Effector CD4-positive, alpha-beta T cell (primary cell): ENCODE measurements at places on chromosomes 4 and X.

- DNase-seq = no peak
Measured at GRCh38 chr4:141860974-141861373, 224.6 kb downstream of the IL15 start.

- no peak for DNase-seq
Measured at GRCh38 chrX:108511721-108512120, 72.1 kb downstream of the COL4A5 start.

DNA sequence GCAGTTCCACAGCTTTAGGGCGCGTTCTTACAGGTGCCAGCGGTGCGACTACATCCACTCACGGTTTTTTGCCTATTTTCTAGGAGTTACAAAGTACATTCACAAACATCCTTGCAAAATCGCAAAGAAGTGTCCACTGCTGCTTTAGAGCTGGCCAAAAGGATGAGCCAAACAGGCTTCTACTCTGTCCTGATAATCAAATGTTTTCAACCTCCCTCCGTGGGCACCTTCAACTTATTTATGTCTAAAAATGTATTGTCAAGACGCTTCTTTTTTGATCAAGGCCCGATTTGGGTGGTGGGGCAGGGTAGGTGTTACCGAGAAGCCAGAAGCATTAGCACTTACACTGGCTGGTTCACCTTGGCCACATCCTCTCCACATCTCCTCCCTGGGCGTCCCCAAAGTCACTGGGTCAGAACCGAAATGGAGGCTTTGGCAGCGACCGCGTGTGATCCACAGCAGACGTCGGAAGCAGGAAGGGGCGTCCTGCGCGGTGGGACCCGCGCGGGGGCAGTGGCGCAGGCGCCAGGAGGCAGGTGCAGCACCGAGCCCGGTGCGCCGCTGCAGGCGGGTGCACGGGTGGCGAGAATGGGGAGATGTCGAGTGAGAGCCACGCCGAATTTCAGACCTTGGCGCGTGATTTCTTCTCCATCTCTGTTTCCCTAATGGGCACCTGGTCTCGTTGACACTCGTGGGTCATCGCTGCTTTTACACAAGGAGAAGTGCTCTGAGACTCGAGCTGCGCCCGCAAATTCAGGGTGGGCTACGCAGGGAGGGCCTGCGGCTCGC is 16.9 kb downstream of the NKX3-2 start:
- DNase-seq = no peak

DNA sequence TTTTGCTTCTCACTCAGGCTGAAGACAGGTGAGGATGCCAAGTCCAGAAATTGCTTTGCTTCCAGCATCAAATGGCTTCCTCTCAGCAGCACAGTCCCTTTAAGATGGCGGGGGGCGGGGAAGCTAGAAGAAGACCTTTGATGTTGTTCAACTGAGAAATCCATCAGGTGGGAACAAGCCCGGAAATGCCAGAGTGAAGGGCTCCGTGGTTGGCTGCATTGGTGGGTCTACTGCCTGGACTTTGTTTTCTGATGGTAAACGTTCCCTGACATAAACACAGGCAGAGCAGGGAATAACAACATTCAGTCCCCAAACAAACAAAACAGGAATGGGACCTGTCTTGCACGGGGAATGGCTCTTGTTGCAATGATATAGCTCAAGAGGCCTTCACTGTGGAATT is 37.3 kb downstream of the APLN start:
- no peak for DNase-seq

DNA sequence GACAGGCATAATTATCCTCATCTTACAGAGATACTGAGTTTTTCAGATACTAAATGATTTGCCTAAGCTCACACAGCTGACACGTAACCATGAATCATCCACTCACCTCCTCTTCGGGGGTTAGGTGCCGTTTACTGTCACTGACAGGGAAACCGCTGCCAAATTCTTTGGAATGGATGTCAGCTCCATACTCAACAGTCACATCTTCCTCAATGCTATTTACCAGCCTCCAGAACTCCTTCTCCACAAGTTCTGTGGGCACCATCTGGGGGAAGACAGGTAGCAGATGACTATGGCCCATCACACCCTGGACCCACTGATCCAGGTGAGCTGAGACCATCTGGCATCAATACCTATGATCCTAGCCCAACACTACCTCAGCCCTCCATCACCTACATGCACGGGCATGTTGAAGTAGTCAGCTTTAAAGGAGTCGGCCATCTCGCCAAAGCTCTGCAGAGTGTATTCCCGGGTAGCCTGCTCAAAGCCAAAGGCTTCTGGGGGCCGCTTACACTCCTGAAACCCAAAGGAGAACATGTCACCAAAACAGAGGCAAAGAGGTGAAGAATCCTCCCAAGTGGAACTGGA is 13.5 kb downstream of the KDM5C start:
- no peak for DNase-seq

DNA sequence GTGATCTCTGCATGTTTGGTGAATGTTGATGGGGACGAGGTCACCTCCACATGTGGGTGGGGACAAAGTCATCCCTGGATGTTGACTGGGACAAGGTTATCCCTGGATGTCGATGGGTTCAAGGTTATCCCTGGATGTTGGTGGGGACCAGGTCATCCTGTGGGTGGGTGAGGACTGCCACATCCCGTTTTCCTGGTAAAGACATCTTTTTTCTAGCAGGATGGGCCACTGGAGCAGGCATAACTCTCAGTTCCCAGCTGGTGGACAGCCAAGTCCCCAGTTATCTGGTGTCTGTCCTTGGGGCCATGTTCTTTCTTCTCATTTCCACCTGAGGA is 28.3 kb upstream of the PLCXD1 start:
- no peak for DNase-seq

DNA sequence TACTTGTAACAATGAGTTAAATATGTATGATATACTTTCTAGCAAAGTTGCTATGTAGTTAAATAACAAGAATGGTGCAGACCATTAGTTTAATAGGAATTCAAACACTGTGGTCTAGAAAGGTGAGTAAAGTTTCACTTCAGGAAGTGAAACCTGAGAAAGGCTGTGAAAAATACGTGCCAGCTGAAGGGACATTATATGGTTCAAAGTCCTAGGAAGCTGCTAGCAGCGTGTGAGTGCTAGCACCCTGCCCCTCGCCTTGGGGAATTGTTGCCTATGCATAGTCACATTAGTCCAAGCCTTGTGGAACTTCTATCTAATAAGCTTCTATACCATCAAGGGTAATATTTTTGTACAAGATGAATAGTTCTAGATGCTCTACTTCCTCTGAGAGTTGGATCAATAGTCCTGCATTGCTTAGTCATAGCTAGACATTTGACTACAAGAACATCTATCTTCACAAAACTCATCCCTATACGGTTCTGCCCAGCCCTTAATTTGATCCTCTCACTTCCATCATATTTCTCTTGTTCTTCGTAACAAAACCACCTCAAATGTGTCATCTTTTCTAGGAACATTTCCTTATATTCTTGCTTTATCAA is 45.8 kb upstream of the ARSJ start:
- no peak for DNase-seq

- DNase-seq = no peak
Measured at GRCh38 chr4:23733476-23733875, 156.4 kb downstream of the PPARGC1A start.

- DNase-seq = no peak
Measured at GRCh38 chr4:113851816-113852215, 90.3 kb upstream of the CAMK2D start.

DNA sequence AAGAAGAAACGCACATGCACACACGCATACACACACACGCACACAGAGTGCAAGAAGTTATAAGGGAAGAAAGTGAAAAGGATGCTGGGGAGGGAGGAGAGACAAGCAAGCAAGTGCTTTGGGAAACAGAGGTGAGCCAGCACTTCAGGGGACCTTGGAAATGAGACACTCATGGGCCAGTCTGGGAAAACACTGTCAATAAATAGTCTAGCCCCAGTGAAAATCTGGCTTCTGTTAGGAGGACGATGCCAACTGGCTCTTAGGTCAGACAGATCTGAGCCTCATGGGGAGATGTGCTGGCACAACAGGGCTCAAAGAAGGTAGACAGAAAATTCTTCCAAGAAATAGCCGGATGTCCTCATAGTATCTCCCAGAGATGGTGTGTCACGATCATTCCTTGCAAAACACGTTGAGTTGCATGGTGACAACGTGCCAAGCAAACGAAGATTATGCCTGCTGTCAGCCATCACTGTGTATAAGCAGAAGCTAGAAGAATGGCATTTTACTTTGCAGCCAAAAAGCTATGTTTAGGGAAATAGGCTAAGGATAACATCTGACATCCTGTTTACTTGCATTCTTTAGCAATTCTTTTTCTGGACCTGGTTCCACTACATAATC is 557 bp upstream of the ARHGEF6 start:
- DNase-seq = no peak

- DNase-seq = no peak
Measured at GRCh38 chr4:19924761-19925160, 326.9 kb upstream of the SLIT2 start.

GRCh38 chr4:173367946-173368345 is 2.8 kb upstream of the SAP30 start:
- DNase-seq = no peak

DNA sequence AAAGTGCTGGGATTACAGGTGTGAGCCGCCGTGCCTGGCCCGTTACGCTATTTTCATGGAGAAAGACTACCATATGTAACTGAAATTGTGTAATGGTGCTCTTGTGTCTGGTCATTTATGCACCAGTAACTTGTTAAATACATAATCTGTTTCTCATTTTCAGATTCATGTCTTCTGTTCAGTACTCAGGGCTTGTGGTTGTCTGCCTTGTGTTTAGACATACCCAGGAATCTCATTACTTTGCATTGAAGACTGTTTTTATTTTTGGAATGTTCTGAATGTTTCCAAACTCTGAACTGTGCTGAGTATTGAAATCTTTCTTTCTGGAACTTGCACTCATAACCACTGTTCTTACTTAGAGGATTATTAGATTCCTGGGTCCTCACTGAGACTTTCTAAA is 52.8 kb downstream of the PDLIM5 start:
- DNase-seq = no peak

GRCh38 chr4:10457255-10457801 is at the start of gene ZNF518B:
ZNF518B (minus strand) TSS chr4:10457426; CDS start chr4:10446328, 11,098 bp downstream.
- peak; percentile 64 for DNase-seq

DNA sequence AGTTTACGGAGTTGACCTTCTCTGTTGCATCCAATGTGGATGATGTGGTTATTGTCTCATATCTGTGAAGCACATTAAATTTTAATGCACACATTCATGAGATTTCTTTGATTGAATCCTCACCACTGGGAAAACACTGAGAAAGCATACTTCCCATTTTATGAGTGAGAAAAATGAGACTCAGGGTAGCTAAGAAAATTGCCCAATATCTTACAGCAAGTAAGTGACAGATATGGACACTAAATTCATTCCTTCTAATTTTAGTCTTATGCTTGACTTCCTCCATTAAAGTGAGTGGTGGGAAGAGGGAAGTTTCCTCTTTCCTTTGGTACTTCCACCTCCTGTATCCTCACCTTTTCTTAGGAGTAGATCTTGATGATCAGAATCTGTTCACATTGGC is 504.8 kb upstream of the BOD1L1 start:
- no peak for DNase-seq

DNA sequence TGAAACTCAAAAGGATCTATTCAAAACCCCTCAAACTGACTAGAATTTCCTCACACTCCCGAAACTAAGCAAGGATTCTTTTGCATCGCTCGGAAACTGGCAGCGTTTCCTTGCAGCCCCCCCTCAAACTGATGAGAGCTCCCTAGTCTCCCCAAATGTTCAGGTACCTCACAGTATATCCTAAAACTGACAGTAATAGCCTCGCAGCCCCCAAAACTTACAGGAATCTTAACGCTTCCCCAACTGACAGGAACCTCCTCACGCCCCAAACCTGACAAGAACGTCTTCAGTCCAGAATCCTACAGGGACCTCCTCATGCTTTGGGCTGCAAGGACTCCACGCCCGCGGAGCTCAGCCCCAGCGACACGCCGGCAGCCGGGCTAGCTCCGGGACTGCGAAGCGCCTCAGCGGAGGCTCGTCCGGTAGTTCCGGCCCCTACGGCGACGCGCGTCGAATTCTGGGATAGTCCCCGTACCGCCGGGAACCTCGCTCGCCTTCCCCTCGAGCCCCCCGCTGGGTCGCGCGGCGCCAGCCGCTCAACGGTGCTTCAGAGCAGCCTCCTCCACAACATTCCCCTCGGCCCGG is 640 bp downstream of the PHF8 start:
- peak; percentile 24 for DNase-seq

GRCh38 chr4:186936496-186937375 is 213.1 kb upstream of the FAT1 start:
- DNase-seq = no peak

DNA sequence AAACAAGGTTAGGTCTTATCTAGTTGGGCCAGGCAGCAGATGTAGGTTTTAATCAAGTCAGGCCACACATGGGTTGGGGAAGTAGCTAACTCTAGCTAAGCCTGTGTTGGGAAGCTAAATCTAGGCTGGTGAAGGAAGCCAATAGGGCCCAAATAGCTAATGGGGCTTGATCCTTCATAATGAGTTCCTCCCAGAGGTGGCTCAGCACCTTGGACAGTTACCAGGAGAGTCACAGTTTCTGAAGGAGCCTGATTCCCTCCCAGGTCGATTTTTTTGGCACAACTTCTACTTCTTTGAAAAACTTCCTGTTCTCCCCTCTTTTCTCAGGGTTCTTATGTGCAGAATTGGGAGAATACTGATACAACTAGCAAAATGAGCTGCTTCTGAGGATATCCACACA is 242.5 kb upstream of the PRPS2 start:
- DNase-seq = no peak

GRCh38 chr4:112511093-112511802 is 4.7 kb downstream of the NEUROG2 start:
- no peak for DNase-seq

DNA sequence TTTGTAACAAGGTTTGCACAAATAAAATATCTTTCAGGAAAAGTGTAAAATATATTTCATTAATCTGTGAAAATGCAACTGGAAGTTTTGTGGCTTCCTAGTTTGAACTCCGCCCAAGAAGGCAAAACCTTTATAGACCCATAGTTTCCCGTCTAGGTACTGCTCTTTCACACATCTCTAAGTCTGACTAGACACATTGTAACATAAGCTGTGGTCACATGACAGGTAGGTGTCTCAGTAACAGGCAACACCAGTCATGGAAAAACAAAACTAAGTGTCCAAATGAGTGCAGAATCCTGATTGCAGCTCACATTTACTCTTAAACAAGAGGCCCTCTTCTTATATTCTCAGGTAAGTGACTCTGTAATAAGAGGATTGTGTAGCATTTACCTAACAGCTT is 55.6 kb downstream of the SNCA start:
- DNase-seq = no peak

- DNase-seq = no peak
Measured at GRCh38 chr4:17515445-17516407, 761 bp downstream of the CLRN2 start.

- DNase-seq = no peak
Measured at GRCh38 chrX:20028588-20028987, 37.7 kb upstream of the BCLAF3 start.

GRCh38 chr4:152655272-152656129 is 24.3 kb downstream of the TMEM154 start:
- DNase-seq = no peak

DNA sequence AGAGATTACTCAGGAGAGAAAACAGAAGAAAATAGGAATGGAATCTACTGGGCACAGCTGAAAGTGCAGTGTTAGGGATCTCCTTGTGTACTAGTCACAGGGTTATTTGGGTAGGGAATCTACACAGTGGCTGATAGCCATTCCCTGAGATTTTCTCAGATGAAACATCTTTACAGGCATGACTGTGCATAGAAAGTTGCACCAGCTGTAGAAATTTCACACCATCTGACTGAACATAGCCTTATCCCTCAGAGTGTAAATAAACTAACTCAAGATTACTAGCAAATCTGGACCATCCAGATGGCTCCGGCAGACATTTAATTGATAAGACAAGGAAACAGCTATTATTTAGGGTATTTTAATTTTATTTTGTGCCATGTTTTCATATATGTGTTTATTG is 2053.5 kb upstream of the TENM3 start:
- DNase-seq = no peak
